ENCODE measurements at places on chromosomes 2 and 18.

DNA sequence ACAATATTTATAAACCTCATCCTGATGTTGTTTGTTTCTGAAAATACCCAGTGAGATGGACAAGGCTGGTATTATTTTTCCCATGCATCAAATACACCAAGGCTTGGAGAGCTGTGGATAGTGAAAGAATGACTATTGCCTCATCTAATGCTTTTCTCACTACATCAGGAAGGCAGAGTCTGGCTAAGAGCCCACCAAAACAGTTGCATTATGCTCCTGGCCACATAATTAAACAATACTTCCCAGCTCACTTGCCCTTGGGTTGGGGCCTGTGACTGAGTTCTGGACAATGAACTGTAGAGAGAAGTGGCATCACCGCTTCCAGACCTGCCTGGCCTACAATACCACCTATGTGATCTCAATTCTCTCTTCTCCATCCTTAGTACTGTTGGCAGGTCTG lies 46.4 kb upstream of the REEP1 start:
- DNase-seq, result no peak

- DNase-seq, result no peak
These were observed 531.2 kb downstream of the PIK3C3 start for GRCh38 chr18:42486271-42486670.

- peak; percentile 59 for DNase-seq
These were observed 205.1 kb downstream of the ARL4C start for GRCh38 chr2:234291765-234292204.

- DNase-seq, result no peak
These were observed 302.2 kb downstream of the CNTNAP5 start for GRCh38 chr2:124327303-124327702.

GRCh38 chr2:36823862-36824261 lies 127.4 kb downstream of the VIT start:
- no peak for DNase-seq
